ENCODE measurements at places on chromosomes 6 and 20.

- DNase-seq, result peak; percentile 6
Observed at GRCh38 chr20:47429409-47429808, 72.3 kb upstream of the NCOA3 start.

- no peak for DNase-seq
Observed at GRCh38 chr20:46895906-46896242, 1.2 kb downstream of the EYA2 start.

GRCh38 chr6:159691133-159691962 is 1.7 kb downstream of the SOD2 start:
- DNase-seq, result peak; percentile 98

- DNase-seq, result no peak
Observed at GRCh38 chr20:25394276-25394675, 3.6 kb upstream of the ABHD12 start.

GRCh38 chr6:47478233-47479139 is 897 bp downstream of the CD2AP start:
- peak; percentile 32 for DNase-seq

DNA sequence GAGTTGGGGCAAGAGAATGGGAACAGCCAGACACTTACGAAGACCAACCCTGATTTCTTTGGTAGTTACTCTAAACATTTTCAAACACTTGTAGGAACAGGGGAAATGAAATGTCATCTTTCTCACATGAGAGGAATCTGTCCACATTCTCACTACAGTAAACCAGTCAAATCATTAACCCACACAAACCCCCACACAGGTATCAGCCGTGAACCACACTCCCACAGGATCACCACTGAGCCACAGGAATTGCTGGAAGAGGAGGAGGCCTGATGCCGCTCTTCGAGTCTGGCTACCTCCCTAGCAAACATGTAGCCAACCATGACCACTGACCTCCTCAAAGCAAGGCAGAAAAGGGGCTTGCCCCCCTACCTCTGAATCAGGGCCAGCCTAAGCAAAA is 6.9 kb upstream of the RSPO3 start:
- no peak for DNase-seq

- peak; percentile 61 for DNase-seq
Observed at GRCh38 chr20:48008850-48009515, 223.7 kb upstream of the SULF2 start.

- DNase-seq, result peak; percentile 64
Observed at GRCh38 chr6:30219244-30219643, 6.0 kb upstream of the TRIM26 start.

DNA sequence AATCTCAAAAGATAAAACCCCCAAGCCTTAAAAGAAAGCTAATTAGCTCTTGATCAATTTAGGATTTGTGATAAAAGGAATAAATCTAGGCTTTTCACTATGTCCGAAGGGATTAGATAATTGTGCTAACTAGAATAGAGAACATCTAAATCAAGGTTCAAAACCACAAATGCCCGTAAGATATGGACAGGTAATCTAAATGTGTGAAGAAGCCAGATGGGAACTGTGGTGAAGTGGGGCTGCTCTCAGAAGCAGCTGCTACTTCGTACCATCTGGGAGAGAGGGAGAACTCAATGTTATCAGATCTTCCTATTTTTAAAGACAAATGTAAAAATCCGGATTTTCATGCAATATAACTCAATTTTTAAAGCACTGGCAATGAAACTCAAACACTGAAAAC is 44.2 kb downstream of the NCOA6 start:
- no peak for DNase-seq

GRCh38 chr6:158311193-158311592 is 1.1 kb upstream of the TULP4 start:
- DNase-seq, result peak; percentile 6

All from fibroblast of pulmonary artery (primary cell).